IPS DF 6.9 (cell line): ENCODE measurements at places on chromosomes 2 and 18.

DNA sequence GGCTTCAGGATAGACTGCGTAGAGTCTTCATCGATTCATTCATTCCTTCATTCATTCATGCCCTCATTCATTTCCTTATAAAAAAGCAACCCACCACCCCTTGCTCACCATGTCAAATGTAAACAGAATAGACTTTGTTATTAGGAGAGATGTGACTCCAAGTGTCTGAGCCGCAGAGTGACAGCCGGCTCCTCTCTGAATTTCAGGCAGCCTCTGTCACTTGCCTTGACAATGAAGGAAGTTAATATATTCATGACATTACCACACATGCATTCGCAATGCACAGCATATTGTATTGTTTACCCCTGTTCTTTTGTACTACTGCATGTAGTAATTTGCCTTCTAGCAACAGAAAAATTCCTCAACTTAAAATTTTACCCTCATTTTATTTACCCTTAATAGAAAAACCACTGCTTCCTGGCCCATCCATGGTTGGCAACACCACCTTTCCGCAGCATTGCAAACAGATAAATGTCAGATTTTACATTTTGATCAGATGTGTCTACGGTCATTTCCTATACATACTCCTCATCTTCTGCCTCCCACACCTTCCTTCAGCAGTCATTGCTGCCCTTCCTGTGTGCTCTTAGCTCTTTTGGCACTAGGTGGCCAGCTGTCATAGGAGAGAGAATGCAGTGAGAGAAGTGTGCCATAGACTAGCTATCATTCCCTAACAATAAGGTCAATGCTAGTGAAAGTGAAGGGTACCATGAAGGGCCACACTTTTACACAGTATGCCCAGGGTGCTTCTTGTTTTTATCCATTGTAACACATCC, 1090.8 kb downstream of the BCL11A start:
- DNase-seq = no peak

- no peak for DNase-seq
These were observed 605 bp downstream of the C2orf68 start for GRCh38 chr2:85611217-85611704.

DNA sequence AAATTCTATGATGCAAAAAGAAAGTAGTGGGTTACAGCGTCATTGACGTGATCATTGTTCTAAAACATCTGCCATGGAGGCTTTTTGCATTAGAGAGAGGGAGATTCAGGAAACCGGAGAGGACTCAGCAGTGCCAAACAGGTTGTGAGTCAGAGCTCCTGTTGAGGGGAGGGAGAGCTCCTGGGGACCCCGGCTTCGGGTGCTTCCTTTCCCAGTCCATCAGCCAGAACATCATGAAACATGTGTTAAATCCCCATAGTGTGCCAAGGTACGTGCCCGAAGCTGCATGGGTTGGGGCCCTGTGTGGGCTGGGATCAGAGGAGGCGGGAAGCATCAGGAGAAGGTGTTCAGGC, 791 bp upstream of the CYRIA start:
- no peak for DNase-seq

DNA sequence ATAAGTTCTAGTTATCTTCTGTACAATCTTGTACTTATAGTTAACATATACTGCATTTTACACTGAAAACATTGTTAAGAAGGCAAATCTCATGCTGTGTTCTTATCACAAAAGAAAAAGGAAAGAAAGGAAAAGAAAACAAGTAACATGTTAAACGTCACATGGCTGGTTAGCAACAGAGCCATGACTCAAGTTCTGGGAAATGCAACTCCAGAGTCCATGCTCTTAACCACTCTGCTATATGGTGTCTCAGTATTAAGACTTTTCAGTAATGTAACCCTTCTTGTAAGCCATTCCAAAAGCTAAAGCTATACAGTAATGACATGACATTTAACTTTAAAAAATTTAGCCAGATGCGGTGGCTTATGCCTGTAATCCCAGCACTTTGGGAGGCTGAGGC, 181.4 kb downstream of the BARD1 start:
- DNase-seq = no peak

GRCh38 chr2:56540916-56541315, 357.1 kb downstream of the CCDC85A start:
- DNase-seq = no peak

- no peak for DNase-seq
These were observed 128.5 kb downstream of the KCNE4 start for GRCh38 chr2:223180463-223180862.

DNA sequence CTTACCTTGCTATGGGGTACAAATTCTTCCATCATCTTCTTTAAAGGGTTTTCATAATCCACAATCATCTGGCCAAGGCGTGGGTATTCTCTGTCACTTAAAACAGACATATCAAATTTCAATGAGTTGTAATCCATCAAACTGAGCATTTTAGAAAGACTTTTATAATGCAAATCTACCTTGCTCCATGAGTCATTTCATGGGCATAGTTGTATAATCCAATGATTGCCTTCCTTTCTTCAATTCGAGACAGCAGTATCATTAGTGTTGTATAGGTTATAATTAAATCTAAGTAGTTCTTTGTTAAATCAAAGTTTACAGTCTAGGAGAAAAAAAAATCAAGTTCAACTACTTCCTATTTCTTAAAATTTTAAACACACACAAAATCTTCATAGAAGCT, 36.3 kb downstream of the NCKAP1 start:
- DNase-seq = no peak

DNA sequence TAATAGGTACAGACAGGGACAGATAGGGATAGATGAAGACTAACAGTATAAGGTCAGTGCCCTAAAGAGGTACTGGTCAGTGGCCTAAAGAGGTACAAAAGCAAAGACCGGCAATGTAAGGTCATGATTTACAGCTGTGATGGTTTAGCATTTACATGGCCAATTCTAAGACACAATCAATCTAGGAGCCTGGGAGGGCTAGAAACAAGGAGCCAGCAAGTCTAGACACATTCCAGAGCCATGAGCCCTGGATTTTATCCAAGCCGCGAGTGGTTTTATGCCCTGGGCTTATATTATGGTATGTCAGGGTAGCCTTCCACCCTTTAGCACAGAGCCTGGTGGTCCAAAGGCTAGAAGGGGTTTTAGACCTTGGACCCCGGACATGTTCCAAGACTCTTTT, 124.2 kb downstream of the CBLN2 start:
- no peak for DNase-seq

- no peak for DNase-seq
These were observed 146.6 kb downstream of the GBX2 start for GRCh38 chr2:236021499-236022057.
